ENCODE measurements at places on chromosomes 1 and 21.

DNA sequence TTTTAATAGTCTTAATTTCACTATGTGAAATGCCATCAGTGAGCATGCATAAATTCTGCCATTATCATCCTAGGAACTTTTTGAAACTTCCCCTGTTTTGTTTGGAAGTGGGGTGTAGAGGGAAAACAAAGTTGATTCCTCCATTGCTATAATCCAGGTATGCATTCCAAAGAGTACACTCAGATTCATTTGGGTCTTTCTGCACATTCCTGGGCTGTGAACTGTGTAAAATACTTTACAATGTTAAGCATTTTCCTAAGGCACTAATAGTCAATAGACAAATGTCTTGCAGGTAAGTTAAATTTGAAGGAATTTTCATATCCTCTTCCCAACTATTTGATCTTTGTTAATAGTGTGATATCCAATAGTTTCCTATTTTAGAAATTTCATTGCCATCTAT lies 36.2 kb downstream of the SGIP1 start:
- DNase-seq, result no peak

- DNase-seq, result no peak
These were observed 648.1 kb downstream of the PLPP3 start for GRCh38 chr1:55931081-55931940.

DNA sequence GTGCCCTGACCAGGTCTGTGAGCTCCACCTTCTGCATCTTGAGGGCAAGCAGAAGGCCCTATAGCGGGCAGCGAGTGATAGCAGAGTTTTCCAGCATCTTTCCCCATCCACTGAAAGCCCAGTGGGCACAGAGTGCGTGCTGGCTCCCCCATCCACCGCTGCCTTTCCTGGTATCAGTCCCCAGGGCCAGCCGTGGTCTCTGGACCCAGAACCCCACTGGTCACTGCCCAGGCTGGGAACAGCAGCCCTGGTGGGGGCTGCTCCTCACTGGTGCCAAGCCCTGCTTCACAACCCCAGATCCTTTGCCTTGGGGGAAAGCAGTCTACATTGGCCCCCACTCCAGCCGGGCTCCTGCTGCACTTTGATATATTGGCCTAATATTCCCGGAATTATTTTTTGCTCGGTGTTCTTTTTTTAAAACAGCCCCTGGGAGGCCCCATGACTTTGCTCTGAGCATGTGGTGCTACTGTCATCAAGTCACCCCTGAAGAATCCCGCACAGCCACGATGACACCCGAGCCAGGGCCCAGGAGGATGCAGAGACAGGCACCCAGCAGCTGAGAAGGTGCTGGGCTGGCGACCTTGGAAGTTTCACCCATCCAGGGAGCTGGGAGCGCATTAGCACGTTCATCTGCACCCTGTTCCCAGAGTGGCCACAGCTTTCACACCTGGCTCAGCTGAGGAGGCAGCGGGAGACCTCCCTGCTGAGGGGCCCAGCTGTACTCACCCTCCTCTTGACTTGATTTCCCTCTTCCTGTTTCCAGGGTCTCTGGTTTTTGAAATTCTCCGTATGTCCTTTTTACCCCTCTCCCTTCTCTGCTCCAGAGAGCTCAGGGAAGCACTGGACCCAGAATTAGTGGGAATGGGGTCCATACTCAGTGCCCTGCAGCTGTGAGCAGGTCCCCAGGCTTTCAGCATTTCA lies 56.9 kb downstream of the KLHDC7A start:
- peak; percentile 63 for DNase-seq

DNA sequence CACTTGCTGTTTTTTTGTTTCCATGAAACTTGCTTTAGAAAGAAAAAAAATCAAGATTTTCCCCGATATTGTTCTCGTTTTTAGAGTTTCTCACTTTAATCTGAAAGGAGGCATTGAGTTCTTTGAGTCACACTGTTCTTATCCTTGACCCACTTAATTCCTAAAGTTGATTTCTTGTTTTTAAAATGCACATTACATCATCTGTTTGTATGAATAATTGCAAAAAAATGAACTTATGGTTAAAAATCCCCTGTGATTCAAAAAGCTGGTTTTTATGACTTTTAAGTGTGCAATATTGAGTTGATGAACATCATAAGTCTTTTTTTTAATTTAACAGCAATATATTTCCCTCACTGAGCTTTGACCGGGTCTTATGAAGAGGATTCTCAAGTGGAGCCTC lies 131.6 kb downstream of the SNX7 start:
- no peak for DNase-seq

DNA sequence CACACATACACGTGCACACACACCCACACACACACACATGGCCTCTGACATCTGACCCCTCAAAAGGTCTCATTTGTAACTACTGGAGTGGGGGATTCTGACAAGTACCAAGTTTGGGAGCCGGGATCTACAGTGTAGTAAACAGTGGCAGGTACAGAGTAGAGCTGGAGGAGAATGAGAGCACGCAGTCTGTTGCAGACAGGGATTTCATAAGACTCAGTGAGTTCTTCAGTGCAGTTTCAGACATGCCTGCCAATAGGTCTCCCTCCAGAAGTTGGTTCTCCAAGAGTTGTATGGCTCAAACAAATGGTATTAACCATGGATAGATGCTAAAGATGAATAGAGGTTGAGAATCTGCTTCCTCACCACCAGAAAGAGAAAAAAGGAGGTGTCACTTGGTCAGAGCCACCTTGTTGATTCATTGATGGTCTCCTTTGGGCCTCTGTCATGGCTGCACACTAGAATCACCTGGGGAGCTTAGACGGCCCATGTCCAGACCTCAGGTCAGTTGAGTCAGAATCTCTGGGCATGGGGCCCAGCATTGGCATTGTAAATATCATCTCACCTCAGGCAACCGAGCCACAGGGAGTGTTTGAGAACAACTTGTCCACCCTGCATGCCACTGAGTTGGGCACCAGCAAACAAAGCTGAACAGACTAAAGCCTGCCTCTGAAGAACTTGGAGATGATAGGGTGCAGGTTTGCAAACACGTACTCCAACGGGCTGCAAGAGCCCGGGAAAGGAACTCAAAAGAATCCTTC lies 122.1 kb downstream of the EDEM3 start:
- DNase-seq, result no peak

- no peak for DNase-seq
These were observed 23.5 kb downstream of the RNF223 start for GRCh38 chr1:1050577-1051052.
